ENCODE measurements at places on chromosomes 7 and 10.

DNA sequence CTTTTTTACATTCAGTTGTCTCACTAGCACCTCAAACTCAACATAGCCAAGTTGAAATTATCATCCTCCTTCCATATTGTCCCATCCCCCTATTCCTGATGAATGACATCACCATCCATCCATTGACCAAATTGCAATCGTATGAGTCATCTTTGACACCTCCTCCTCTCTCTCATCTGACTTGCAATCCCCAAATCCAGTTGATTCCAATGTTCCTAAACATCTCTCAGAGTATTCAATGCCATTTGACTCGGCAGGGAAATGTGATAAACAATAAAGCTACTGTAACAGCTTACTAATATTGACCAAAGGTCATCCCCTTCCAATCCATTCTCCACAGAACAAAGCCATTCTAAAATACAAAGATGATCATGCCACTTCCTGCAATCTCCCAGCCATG is 1047.8 kb downstream of the NRG3 start:
- DNase-seq = no peak

DNA sequence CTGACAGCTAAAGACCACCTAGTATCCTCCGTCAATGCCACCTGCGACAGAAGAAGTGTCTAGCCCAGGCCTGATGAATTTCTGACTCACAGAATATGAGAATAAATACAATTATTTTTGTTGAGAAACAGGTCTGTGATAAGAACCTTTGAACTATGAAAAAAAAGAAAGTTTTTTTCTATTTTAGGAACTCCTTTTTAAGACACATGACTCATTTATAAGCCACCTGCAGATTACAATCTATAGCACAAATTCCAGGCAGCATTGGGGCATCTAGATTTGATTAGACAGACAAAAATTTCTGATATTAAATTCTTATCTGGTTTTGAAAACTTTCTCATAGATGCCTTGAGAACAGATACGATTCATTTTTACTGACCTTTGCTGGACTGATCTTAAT is 256.7 kb upstream of the LYZL1 start:
- DNase-seq = no peak

GRCh38 chr10:12971001-12971788 is 30.3 kb downstream of the CCDC3 start:
- no peak for DNase-seq

DNA sequence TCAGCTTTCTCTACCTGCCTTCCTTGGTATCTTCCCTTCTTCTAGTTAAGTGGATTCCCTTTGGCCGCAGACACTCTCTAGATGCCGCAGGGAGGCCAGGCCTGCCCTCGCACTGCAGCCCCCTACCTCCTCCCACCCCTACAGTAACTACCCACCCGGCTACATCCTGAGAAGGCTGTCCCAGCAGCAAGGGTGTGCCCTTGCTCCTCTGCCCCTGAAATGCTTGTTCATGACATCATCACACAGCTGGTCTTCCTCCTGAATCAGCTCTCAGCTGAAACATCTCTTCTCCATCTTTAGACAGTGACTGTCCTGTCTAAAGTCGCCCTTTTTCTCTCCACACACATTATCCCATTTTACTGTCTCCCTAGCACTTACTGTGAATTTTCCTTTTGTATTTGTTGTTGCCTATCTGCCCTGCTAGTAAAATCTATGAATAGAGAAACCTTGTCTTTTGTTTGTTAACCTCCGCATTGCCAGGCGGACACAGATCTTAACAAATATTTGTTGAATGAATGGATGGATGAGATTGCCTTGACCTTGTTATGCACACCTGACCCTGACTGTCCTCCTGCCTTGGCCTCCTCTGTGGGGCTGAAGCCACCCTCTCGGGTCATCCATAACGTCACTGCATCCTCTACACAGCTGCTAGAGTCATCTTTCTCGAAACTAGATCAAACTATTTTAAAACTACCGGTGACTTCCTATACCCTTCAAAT is 108.9 kb upstream of the GATA3 start:
- no peak for DNase-seq

DNA sequence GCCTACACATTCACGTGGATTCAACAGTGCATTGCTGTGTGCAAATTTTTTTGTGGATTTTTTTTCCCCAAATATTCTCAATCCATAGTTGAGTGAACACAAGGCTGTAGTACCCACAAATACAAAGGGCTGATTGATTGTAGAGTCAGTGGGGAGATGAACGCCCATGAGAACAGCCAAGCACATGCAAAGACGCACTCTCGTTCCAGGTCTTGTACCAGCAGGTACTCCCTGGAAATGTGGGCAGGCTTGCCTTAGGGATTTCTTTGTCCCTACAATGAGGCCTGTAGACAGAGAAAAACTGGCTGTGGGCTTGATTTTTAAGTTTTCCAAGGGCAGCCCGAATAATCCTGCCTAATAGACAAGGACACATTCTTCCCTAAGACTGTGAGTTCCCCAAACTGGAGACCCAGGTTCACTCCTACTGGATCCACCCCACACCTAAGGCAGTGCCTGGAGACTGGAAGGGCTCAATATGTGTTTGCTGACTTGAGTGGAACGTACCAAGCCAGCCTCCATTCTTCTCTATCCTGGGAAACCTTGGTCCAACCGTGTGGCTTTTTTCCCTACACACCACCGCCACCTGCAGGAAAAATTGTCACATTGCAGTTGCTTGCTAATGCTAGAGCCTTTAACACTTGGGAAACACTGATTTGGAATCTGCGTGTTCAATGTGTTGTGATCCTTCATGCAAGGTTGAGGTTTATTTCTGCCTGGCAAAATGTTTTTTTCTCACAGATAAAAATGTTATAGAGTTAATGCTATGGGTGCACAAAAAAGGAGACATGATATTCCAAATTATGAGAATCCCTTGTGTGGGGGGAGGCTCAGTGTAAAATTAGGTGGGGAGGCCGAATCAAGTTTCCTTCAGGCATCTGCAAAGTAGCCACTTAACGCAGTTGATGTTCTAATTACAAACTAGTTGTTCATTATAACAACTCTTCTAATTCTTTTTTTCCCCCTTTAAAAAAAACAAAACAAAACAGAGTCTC is 49.3 kb downstream of the PPP1R17 start:
- DNase-seq = no peak

GRCh38 chr10:9868499-9868898 is 1149.2 kb upstream of the CELF2 start:
- no peak for DNase-seq

DNA sequence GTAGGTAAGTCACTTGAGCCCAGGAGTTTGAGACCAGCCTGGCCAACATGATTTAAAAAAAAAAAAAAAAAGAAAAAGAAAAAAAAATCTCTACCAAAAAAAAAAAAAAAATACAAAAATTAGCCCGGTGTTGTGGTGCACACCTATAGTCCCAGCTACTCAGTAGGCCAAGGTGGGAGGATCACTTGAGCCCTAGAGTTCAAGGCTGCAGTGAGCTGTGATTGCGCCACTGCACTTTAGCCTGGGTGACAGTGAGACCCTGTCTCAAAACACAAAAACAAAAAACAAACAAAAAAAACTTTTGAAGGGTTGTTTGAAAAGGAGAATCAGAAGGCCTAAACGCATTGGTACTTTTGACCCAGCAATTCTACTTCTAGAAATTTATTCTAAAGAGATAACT is 13.7 kb downstream of the TLL2 start:
- DNase-seq = no peak

DNA sequence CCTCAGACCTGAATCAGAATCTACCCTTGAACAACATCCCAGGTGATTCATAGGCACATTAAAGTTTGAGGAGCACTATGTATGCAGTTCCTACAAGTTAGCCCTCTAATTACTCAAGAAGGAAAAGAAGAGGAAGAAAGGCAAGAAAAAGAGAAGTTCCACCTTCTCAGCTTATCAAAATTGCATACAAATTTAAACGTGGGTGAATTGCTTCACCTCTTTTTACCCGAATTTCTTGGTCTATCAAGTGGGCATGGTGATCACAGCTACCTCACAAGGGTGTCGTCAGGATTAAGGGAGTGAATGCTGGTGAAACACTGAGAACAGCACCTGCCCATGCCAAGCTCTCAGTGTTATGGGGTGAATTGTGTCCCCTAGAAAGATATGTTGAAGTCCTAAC is 43.8 kb upstream of the PAPSS2 start:
- DNase-seq = no peak

DNA sequence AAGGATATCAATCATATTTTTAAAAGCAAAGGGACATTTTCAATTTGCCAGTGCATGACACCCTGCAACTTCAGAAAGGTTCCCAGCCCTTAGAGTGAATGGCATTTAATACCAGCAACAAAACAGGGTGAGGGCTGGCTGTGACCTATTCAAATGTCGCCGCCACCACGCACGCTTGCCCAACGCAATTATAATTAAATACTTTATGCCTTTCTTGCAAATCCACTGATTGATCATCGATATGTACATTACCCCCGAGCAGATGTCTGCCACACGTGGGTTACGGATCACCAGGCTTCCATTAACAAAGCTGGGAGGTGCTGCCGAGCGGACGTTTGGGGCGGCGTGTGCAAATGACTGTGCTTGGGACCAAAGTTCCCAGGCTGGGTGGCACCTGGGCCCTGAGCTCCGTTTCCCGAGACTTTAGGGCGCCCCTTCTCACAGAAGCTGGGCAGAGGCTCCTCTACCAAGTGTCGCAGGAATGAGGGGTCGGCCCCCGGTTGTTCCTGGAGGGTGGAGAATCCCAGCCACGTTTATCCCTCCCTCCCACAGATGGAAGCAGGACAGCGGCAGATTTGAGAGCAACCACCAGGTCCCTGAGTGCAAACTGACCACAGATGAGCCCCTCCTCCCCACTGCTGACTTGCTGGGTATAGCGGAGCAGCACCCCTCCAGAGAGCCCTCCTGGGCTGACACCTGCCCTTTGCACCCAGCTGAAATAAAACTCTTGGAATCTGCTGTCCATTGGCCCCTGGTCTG is 3.9 kb downstream of the FOXL3 start:
- no peak for DNase-seq
